ENCODE measurements at places on chromosomes 5 and 9.

- no peak for DNase-seq
Measured at GRCh38 chr9:124913378-124913777, 27.5 kb downstream of the GOLGA1 start.

GRCh38 chr5:139150367-139150999, 47.7 kb downstream of the SIL1 start:
- no peak for DNase-seq

DNA sequence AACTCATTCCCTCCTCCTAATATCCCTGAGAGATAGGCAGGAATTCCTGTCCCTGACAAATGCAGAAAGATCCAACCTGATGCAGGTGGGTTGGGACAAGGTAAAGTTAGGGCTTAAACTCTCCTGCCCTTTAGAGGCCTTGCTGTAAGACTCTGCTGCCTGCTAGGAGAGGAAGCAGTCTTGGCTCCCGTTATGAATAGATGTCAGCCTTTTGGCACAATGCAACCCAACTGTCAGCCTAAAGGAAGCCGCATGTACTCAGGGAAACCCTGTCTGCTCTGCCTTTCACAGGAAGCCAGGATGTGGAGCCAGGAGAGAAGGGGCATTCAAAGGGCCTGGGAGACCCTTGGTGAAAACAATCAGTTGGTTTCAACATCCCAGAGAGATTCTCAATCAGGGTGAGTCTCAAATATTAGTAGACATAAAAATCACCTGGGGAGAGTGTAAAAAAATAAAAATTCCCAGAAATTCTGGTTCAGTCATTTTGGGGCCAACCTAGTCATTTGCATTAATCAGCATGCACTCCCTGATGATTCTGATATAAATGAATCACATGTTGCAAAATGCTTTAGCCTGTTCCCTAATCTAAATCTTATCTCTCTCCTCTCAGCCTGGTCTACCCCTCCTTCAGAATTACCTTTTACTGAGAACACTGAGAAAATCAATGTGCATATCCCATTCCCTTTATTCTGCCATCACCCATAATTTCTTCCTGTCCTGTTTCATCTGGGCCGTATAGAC, 136.2 kb upstream of the TRIM32 start:
- DNase-seq, result no peak

GRCh38 chr5:98992552-98992951, 63.7 kb upstream of the CHD1 start:
- no peak for DNase-seq

Data from activated T-cell treated with anti-CD3 and anti-CD28 coated beads for 48 hours (primary cell).